ENCODE measurements at places on chromosomes 6 and 20.
A peak's percentile ranks its signal among the peaks of the same experiment; 100 is the strongest.

- DNase-seq: no peak
These were observed 36.3 kb upstream of the CMTR1 start for GRCh38 chr6:37396571-37397180.

GRCh38 chr6:106104941-106105340, 18.8 kb downstream of the PRDM1 start:
- DNase-seq: no peak

DNA sequence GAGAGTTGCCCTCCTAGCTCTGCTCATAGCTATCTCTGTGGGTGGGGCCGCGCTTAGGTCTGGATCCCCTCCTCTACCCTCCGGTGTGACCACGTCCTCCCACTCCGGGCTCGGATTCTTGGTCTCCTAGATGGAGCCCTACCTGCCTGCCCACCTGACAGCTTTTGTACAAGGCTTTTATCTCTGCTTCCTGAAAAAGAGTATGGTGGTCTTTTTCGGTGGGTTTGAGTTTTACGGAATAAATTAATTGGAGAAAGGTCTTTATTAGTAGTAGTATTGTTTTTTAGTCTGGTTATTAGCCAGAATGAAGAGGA, 773 bp downstream of the SMAP1 start:
- DNase-seq: no peak

DNA sequence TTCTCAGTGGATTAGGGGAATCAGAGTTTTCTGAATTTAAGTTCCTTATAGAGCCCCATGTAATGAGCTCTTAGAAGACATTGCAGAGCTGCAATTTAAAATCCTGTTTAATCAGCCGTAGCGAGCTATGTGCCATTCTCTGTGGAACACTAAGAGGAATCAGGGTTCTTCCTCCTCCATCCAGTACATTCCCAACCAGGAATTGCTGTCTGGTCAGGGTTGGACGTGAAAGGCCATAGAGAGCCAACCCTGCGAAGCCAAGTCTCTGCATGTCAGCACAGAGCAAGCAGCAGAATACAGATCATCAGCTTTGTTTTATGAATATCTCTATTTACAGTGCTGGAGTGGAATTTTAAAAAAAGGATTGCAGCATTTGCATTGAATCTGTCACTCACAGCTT, 366.0 kb downstream of the LAMA2 start:
- no peak for DNase-seq

GRCh38 chr6:1325461-1326309, 13.8 kb downstream of the FOXQ1 start:
- DNase-seq: no peak

DNA sequence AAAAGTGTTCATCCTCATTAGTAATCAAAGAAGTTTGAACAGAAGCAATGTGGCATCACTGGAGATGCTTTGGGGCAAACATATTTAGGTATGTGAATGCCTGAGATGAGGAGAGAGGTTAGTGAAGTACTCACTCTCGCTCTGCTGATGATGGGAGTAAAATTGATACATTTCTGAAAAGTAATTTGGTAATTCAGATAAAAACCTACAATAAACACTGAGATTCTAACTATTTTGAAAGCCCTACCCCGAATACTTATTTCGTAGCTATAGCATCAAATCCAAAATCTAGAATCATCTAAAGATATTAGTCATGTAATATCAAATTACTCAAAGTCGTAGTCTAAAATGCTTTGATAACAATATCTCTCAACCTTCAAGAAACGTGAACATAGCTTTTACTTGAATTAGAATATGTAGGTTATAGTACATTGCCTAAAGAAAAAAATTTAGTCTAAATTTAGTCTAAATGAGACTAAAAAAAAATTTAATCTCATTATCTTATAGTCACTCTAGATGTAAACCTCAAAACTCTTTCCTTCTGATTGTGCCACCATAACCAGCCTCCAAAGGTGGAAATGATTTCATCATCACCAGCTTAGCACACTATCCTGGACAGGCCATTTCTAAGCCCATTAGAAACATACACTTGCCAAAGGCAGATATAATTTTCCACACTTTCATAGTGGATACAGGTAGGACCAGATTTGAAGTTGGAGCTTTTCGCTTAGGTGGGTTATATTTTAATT, 232.5 kb upstream of the TAB2 start:
- no peak for DNase-seq

- no peak for DNase-seq
These were observed 332.6 kb downstream of the NRN1 start for GRCh38 chr6:5674141-5674540.

DNA sequence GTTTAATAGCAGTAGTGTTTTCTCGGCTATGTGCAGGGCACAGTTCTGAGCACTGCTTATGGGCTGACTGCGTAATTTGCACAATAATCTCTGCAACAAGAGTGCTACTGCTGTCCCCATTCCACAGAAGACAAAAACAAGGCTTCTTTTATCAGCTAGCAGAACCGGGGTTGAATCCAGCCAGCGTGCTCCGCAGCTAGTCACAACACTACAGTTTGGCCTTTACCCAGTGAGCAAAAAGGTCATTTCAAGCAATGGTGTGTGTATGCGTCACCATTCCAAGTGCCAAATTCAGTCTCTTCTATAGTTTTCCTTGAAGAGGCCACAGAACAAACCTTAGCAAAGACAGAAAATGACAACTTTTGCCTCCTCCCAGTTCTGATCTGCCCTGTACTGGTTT, 61.1 kb downstream of the LRFN2 start:
- DNase-seq: no peak

- no peak for DNase-seq
These were observed 6.3 kb upstream of the NXT1 start for GRCh38 chr20:23344336-23344735.

- DNase-seq: no peak
These were observed 56.1 kb downstream of the NCOA3 start for GRCh38 chr20:47557791-47558190.

- DNase-seq: no peak
These were observed 32.7 kb upstream of the C20orf203 start for GRCh38 chr20:32706486-32706885.

- DNase-seq: no peak
These were observed 564.4 kb downstream of the HAO1 start for GRCh38 chr20:7375905-7376304.

DNA sequence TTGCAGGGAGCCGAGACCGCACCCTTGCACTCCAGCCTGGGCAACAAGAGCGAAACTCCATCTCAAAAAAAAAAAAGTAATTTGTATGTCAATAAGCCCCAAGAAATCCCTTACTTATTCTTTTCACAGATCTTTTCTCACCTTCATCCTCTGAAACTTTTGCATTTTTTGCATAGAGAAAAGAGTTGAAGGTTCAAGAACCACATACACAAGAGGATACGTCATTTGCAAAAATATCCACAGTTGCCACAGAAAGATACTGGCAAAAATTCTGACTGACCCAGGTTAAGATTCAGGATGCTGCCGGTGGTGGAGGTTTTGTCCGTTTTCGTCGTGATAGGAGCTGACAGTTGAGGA, 94.5 kb downstream of the ZMYND8 start:
- no peak for DNase-seq

GRCh38 chr6:114747995-114748625, 405.3 kb upstream of the HS3ST5 start:
- DNase-seq: no peak

DNA sequence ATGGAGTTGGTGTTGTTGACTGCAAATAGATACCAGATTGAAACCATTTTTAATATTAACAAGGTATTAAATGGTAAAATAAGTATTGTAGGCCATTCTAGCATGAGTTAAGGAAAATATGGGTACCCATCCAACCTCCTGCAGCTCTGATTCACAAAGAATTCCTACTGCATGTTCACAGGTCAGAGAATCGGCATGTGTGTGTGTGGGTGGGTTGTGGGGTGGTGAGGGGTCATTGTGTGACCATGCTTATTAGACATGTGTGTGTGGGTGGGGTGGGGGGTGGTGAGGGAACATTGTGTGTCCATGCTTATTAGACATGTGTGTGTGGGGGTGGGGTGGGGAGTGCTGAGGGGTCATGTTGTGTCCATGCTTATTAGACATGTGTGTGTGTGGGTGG, 3.2 kb downstream of the IYD start:
- no peak for DNase-seq

- DNase-seq: no peak
These were observed 103.9 kb upstream of the MAP7 start for GRCh38 chr6:136654086-136654485.

DNA sequence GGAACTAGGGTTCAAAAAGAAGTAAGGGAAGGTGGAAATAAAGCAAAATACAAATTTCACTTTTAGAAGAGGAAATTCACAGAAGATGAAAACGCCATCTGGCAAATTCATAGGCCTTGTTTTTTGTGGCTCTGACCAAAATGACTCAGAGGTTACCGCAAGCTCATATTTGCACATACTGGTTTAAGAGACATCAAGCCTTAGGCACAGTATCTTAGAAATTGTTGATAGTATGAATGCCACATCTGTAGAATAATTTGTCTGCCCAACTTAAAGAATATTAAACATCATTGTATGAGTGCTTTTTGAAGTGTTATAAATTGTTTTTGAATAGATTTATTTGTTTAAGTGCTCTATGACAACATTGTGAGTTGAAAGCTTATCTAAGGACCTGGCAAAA, 10.6 kb downstream of the TAAR1 start:
- DNase-seq: no peak

GRCh38 chr6:42879372-42880239, at the start of gene RPL7L1:
TSS of gene RPL7L1 (plus strand) at chr6:42879616. CDS start at chr6:42879911, 295 bp downstream.
- DNase-seq: peak; percentile 55

GRCh38 chr6:44422531-44422930, 35.0 kb downstream of the CDC5L start:
- DNase-seq: no peak

DNA sequence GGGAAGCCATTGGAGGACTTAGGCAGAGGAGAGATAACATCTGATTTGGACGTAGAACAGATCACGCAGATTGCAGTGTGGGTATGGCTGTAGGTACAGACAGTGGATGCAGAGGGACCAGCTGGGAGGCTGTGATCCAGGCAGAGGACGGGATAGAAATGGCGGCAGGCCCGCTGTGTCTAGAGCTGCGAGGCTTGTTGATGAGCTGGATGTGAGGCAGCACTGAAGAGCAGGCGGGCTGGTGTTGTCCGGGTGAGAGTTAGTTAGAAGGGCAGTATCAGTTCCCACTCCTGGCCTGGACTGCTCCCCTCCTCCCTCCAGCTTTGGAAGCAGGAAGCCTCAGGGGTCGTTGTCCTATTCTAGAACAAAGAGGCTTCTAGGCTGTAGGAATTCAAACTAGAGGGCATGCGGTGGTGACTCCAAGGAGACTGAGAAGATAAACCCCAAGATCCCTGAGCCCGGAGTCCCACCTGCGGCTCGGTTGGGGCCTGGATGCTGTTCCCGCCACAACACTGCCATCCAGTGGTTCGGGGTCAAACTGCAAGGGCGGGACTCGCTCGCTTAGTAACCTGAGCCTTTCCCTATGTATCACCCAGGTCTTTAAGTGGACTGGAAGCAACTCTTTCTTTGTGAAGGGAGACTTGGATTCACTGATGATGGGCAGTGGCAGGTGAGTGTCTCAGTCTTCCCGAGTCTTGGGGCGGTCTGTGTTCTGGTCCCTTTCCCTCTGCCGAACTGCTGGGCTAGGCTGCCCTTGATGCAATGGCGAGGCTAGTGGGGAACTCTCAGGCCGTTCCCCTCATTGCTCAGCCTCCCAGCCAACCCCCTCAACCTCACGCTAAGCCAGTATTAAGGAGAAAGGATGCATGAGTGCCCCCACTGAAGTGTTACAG, 11.2 kb downstream of the TLDC2 start:
- peak; percentile 51 for DNase-seq
